Islet precursor cell (in vitro differentiated cells): ENCODE measurements at places on chromosomes 1 and 21.

GRCh38 chr1:160789051-160789701 lies 6.8 kb upstream of the LY9 start:
- peak; percentile 48 for DNase-seq

DNA sequence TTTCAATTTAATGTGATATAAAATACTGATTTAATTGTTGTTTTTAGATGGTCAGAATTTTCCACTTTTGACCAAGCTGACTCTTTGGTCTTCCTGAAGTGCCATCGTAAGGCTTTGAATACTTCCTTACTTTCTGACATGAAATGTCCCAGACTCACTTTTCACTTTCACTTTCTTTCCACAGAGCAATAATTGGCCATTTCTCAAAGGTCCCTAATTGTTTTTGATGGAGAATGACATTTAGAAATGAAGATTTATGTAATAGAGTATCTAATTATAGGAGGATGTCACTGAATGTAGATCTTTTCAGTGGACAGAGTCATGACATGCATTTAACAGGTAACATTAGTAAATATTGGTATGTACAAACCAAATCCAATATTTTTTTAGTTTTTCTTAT lies 1141.6 kb downstream of the KCNT2 start:
- no peak for DNase-seq

DNA sequence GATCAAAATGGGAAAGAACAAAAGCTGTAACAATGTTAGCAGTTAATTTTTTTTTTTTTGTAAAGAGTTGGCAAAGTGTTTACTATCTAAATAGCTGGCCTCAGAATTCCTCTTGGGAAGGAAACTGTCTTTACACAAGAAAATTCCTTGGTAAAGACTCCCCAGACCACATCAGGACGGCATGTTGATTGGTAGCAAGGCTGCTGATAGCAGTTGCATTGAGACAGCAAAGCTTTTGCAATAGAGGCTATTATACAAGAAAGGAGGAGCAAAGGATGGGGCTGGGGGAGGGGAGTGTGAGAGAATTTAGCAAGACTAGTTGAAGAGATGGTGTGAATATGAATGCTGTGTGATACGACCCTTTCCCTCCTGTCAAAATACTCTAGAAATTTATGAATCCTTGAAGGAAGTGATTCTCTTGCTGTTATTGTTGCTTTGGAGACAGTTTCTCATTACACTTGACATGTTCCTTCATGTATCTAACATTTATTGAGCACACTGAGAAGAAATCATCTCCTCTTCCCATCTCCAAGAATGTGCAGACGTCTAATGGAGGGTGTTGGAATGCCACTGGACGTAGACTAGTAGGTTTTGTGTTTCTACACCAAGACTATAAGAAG lies 355.6 kb downstream of the SIPA1L2 start:
- no peak for DNase-seq

DNA sequence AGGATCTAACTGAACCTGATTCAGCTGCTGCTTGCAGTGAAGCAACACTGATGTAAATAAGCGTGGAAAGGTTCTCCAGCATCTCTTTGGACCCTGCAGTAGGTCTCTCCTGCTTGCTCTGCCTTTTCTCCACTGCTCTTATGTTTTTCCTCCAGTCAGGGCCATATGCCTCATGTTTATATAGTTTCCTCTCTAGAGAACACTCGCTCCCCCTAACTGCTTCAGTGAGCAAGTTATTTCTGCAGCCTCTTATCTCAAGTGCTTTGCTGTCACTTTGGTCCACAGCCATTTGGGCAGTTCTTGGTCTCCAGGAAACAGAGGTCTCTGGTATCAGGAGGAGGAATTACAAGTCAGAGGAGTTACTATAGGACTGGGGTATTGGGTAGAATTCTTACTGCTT lies 5.3 kb downstream of the PRUNE1 start:
- DNase-seq, result no peak

GRCh38 chr1:246226041-246226440 lies 281.0 kb downstream of the SMYD3 start:
- DNase-seq, result no peak

- peak; percentile 90 for DNase-seq
Observed at GRCh38 chr1:1291548-1292441, 11.6 kb downstream of the SCNN1D start.

- no peak for DNase-seq
Observed at GRCh38 chr1:109181085-109181806, 32.5 kb upstream of the SARS1 start.
